Esophagus squamous epithelium (tissue), 5 donors: ENCODE measurements at places on chromosomes 6 and 20.

DNA sequence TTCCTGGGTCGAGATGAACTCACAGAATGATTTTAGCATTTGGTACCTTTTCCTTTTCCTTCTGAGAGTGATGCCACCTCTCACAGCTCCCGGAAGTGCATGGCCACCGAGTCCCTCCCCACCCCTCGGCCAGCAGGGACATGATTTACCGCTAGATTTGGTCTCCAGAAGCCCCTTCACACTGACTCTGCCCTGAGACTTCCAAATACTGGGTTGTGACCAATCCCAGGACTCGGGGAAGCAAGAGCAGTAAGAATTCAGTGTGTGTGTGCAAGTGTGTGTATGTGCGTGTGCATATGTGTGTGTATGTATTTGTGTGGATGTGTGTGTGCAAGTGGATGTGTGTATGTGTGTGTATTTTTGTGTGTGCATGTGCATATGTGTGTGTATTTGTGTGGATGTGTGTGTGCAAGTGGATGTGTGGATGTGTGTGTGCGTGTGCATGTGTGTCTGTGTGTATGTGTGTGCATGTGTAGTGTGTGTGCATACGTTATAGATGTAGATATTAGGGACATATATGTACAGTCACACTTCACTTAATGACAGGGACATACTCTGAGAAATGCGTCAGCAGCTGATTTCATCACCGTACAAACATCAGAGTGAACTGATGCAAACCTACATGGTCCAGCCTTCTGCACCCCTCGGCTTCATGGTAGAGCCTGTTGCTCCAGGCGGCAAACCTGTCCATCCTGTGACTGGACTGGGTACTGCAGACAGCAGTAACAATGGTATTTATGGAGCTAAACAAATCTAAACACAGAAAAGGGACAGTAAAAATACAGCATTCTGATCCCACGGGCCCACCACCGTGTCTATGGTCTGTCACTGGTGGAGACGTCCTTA, 374.5 kb downstream of the TAF4 start:
- no peak for DNase-seq

- DNase-seq = no peak
Observed at GRCh38 chr6:125444006-125444923, 142.5 kb upstream of the HDDC2 start.

GRCh38 chr6:1287103-1287591, 24.8 kb upstream of the FOXQ1 start:
- no peak for DNase-seq

GRCh38 chr20:39342463-39342862, 380.3 kb downstream of the DHX35 start:
- DNase-seq = no peak

GRCh38 chr6:128179876-128180438, 279.1 kb upstream of the THEMIS start:
- DNase-seq = no peak

- no peak for DNase-seq
Observed at GRCh38 chr6:72869621-72870020, 247.8 kb downstream of the KCNQ5 start.
